ENCODE measurements at places on chromosomes 3 and 15. TPM values are rescaled to one million over a fixed set of nuclear protein-coding genes. Genes with fewer than 3 reads are reported as not detected.

GRCh38 chr3:159832024-159832423 lies 156.6 kb upstream of the IL12A start:
- no peak for DNase-seq
- H3K27me3 ChIP-seq: no peaks in the 10 kb centered on the region
- no peaks in the 10 kb centered on the region for H3K36me3 ChIP-seq
- no peak overlapping the region for H3K27ac ChIP-seq
- no peaks in the 10 kb centered on the region for H3K4me1 ChIP-seq
- H3K4me3 ChIP-seq: no peak overlapping the region

DNA sequence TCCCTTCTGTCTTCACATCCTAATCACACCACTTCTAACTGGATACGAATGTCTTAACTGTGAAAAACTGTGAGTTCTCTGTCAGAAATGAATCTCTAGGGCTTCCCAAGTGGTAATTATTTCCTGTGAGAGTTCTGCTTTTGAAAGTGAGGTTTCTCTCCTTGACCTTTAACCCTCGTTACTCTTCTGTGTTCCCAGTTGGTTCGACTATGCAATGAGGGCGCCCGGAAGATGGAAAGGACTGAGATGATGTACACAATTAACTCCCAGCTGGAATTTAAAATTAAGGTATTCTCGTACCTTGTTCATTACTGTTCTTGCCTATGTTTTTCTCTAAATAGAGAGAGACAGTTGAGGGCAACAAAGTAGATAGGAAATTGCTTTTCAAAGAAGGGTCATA lies 96.5 kb downstream of the ARHGEF26 start:
- H3K27me3 ChIP-seq: peaks cover 3% of the 10 kb centered on the region
- no peak for DNase-seq
- no peaks in the 10 kb centered on the region for H3K36me3 ChIP-seq
- H3K4me1 ChIP-seq: no peaks in the 10 kb centered on the region
- no peak overlapping the region for H3K27ac ChIP-seq
- H3K4me3 ChIP-seq: no peak overlapping the region

DNA sequence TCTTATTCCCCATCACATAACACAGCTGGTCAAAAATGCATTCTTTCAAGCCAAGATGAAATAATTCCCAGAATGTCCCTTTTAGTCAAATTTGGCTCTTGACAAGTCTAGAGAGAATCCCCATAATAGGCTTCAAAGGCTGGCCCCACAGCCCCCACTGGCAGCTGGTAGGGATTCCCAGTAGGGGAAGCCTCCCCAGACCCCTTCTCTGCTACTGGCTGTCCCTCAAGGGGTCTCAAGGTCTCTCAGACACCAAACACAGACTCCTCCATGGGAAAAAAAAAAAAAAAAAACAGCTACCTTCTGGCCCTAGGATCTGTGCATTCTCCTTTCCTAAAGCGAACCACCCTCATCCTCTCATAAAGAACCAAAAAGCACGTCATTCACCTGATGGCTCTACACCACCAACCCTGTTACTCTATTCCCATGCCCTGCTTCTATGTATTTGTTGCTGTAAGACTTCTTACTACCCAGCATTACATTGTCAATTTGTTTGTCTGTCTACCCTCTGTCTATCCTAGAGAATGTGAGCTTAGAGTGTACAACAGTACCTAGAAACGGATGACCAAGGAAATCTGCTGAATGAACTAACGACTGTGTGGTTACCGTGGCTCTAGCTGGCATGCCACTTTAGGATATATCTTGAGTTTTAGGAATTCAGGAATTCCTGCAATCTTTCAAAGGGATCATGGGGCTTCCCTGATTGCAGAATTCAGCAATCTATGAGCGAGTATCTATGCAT lies 164.1 kb upstream of the NSMCE3 start:
- no peak overlapping the region for H3K4me3 ChIP-seq
- H3K27ac ChIP-seq: no peak overlapping the region
- peaks cover 22% of the 10 kb centered on the region for H3K27me3 ChIP-seq
- DNase-seq: no peak
- no peaks in the 10 kb centered on the region for H3K4me1 ChIP-seq

Gene SPRED1
- total RNA-seq: 3.2 TPM

Measured in activated naive CD8-positive, alpha-beta T cell treated with anti-CD3 and anti-CD28 coated beads for 36 hours (primary cell).